ENCODE measurements at places on chromosomes 3 and 15. TPM values are rescaled to one million over a fixed set of nuclear protein-coding genes. Genes with fewer than 3 reads are reported as not detected.

The GABRR3 gene
- not detected for total RNA-seq

The XYLB gene
- 3.5 TPM for total RNA-seq

The ZDHHC23 gene
- 6.3 TPM for total RNA-seq

The TRPM1 gene
- 0.38 TPM for total RNA-seq

The STRC gene
- not detected for total RNA-seq

The PXK gene
- total RNA-seq = 22.5 TPM

The COL6A5 gene
- total RNA-seq = not detected

The MGLL gene
- total RNA-seq = 67.6 TPM

The AADACL2 gene
- total RNA-seq = not detected

The TM4SF18 gene
- 91.5 TPM for total RNA-seq

The MST1 gene
- total RNA-seq = 2.6 TPM

The CCR3 gene
- not detected for total RNA-seq

The GPR62 gene
- total RNA-seq = under 0.01 TPM

The USF3 gene
- 13.0 TPM for total RNA-seq

The CCDC39 gene
- not detected for total RNA-seq

The WHAMM gene
- 6.5 TPM for total RNA-seq

All from vein endothelial cell (primary cell).